ENCODE measurements at places on chromosomes 16 and 17.

DNA sequence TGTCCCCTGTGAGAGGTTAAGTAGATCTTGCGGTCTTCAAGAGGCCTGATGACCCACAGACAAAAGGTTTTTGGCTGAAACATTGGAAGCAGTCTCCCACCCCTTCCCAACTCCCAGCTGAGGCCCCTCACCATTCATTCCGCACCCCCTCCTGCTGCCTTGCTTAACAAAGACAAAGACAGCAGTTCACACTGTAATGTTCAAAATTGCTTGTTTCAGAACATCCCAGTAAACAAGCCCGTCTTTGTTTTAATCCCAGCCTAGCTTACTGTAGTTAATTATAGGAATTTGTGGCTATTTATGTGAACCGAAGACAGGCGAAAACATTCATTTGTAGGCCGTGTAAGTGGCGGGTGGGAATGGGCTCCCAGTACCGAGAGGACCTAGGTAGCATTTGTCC is 55.7 kb downstream of the IRX5 start:
- DNase-seq, result no peak

- no peak for DNase-seq
These were observed 11.5 kb downstream of the CREBBP start for GRCh38 chr16:3868967-3869366.

DNA sequence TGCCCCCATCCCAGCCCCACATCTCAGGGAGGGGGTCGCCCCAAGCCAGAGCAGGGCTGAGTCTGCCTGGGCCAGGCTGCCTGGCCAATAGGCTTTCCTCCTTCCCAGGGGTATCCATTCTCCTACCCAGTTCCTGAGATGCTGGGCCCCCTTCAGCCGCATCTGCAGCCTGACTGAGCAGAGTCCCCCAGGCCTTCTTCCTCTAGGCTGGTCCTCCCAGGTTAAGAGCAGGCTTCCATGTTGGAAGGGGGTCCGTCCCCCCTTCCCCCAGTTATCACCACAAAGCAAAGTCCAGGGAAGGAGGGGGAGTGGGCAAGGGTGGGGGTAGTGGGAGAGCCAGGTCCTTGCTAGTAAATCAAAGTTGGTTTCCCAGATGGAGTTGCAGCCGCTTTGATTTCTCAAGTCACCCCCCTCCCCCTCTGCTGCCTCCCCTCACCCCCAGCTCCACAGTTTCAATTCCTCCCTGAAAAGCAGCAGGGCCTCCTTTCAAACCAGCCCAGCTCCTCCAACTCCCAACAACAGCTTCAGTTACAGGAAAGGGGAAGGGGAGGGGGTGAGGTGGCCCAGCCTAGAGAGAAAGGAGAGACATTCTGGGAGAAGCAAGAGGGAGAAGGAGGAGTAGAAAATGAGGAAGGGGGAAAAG is 9.5 kb upstream of the FZD2 start:
- DNase-seq, result no peak

- DNase-seq, result no peak
These were observed at the start of gene PVALEF for GRCh38 chr17:81165246-81166032. Gene PVALEF (plus strand): TSS chr17:81165507. CDS start chr17:81181227, 15,720 bp downstream.

- no peak for DNase-seq
These were observed 201.7 kb upstream of the NLRP1 start for GRCh38 chr17:5785867-5786509.

GRCh38 chr17:32494621-32495358 is 8.0 kb downstream of the CDK5R1 start:
- no peak for DNase-seq

- DNase-seq, result no peak
These were observed 14.4 kb upstream of the FAAP100 start for GRCh38 chr17:81566461-81567126.

DNA sequence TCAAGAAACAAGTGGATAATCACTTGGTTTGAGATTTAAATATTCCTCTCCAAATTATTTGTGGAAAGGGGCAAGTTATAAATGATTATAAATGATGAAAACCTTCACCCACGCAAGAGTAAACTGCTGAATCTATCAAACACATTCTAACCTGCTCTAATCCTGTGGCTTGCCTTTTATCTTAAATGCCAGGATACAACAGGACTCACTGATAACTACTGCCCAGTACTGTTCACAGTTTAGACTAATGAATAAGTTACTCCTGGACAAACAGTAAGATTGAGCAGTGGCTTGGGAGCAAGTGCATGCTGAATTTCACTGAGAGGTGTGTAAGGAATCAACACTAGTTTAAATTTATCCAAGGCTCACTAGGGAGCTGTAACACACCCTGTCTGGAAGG is 31.1 kb downstream of the IGF2BP1 start:
- no peak for DNase-seq

DNA sequence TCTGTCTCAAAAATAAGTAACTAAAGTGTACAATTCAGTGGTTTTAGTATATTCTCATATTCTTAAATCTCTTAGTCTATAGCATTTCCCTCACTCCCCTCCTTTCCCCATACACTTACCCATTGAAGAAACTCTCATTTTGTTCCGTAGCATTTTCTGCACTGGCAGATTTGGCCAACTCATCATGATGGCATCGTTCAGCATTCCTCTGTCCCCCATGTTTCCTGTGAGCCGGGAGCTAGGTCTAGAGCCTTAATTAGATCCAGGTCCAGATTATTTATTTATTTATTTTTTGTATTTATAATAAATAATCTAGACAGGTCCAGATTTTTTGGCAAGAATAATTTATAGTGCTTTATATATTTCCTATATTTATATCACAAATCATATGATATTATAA is 31.0 kb downstream of the HEATR3 start:
- DNase-seq, result no peak

DNA sequence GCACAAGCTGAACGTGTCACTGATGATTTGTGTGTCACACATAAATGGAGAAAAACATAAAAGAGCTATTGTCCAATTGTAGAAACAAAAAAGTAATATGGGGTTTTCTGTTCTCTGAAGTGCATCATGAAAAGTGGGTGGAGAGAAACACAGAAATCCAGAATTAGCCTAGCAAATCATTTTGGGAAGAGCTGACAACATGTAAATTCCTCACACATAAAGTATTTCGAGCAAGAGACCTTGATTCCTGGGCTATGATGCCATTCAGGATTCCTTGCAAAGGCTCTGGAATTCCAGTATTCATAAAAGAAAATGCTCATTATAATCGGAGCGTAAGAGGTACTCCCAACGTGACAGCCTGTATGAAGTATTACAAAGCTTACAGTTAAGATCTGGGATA is 1.1 kb downstream of the DCUN1D3 start:
- no peak for DNase-seq

DNA sequence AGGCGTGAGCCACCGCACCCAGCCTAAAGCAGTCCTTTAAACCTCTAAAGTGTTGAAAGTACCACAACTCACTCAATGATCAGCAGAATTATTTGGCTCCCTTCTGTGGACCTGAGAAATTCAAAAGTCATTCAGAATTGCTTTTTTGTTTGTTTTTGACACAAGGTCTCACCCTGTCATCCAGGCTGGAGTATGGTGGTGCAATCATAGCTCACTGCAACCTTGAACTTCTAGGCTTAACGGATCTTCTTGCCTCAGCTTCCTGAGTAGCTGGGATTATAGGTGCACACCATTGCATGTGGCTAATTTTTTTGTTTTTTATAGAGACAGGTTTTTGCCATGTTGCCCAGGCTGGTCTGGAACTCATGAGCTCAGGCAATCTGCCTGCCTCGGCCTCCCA is 44.3 kb downstream of the TRAF4 start:
- DNase-seq, result no peak

GRCh38 chr16:58426966-58427365 is 34.7 kb downstream of the GINS3 start:
- DNase-seq, result no peak

- DNase-seq, result no peak
These were observed 85.2 kb downstream of the GLG1 start for GRCh38 chr16:74521691-74522090.

- no peak for DNase-seq
These were observed 55.6 kb upstream of the LRRC37A3 start for GRCh38 chr17:64974750-64975317.

- no peak for DNase-seq
These were observed 162.8 kb upstream of the CDH11 start for GRCh38 chr16:65284626-65285025.

- no peak for DNase-seq
These were observed 18.5 kb downstream of the MRM3 start for GRCh38 chr17:800446-801242.

DNA sequence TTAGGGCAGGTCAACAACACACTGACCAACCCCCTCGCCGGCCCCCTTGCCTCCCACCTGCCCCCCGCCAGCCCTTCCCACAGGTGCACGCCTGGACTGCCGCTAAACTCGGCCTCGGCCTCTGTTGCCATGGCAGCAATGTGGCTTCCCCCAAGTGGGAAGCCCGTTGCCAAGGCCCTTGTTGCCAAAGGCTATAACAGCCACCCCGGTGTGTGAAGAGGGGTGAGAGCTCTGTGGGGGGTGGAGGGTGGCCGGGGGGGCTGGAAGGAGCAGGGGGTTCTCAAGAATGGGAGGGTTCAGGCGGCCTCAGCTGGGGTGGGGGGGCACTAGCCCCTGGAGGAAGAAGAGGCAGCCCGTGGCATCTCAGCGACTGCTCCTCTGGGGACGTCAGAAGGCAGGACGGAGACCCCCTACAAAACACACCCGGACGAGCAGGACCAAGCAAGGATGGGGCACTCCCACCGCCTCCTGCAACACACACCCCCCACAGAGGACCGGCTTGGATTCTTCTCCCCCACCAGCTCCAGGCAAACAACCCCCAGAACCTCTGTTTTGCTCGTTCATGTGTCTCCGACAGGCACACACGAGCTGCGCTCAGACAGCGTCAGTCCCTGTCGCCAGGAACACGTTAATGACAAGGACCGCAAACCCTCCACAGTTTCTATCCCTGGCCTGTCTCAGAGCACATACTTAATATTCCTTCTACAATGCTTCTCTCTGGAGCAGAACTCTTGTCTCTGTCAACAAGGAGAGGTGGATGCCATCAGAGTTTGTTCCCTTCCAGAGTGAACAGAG is 55.7 kb downstream of the ABR start:
- no peak for DNase-seq

- no peak for DNase-seq
These were observed 103.2 kb upstream of the SDK2 start for GRCh38 chr17:73747221-73748002.

DNA sequence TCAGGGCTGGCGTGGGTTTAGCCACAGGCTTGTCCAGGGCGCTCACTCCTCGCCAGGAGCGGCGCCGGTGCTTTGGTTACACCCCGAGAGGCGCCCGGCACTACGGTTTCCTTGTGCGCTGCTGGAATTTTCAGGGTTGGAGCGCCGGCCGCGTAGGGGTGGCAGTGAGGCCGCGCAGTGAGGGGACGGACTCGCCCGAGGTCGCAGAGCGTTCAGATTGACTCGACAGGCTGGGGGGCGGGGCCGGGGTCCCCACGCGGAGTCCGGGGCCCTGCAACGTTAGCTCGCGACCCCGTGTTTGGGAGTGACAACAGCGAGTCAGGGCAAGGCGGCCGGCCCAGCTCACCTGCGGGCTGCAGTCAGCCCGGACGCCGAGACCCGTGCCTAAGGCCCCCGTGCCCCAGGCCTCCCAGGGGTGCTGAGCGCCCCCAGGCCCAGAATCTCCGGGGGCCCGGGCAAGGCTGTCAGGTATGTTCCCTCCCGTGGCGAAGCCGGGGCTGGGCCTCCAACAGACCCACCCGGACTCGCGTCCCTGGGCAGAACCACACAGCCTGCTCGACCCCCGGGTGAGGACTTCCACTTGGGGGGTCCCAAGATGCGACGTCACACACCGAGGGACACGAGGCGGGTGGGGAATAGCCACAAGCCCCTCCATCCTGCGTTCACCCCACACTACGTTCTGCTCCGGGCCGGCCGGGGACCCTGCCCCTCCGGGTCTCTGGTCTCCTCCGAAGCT is 1.3 kb upstream of the ACTG1 start:
- no peak for DNase-seq

- no peak for DNase-seq
These were observed 380.2 kb upstream of the ZFHX3 start for GRCh38 chr16:73428121-73428520.

DNA sequence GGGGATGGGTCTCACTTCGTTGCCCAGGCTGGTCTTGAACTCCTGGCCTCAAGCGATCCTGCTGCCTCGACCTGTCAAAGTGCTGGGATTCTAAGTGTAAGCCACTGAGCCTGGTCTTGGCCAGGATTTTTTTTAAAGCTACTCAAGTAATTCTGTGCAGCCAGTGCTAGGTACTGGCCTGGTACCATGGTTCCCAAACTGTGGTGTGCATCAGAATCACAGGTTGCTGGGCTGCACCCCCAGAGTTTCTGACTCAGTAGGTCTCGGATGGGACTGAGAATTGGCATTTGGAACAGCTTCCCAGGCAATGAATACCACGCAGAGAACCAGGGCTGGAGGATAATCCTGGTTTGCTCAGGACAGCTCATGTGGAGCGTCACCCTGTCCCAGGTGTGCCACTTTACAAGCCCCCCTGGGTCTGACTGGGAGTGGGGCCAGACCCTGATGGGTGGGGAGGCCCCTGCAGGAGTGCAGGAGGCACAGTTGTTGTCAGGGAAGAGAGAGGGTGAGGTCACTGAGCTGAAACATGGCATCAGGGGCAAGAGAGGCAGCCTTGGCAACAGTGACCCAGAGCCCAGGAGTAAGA is 10.7 kb upstream of the MRPS23 start:
- no peak for DNase-seq

DNA sequence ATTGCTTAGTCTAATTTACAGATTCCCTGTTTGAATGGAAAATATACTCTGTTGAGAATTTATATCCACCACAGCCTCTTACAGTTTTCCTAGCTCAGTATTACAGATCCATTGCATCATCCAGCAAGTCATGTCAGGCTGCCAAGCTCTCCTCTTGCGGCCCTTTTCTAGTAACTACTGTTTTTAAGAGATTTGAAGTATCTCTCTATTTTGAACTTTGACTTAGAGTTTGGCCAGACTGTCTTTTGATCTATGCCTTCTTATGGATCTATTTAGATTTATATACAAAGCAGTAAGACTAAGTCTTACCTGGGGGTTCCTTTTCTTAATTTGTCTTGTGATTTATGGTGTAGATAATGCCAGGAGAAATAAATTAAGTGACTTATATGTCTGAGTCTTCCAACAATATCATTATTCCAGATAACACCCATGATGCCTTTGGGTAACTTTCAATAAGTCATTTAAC is 53.1 kb upstream of the ABCC11 start:
- DNase-seq, result no peak

GRCh38 chr17:72764632-72765041 is 327.9 kb downstream of the SLC39A11 start:
- DNase-seq, result no peak
